PC-9 (cell line): ENCODE measurements at places on chromosomes 16 and 17. TPM values are rescaled to one million over a fixed set of nuclear protein-coding genes. Genes with fewer than 3 reads are reported as not detected.

DNA sequence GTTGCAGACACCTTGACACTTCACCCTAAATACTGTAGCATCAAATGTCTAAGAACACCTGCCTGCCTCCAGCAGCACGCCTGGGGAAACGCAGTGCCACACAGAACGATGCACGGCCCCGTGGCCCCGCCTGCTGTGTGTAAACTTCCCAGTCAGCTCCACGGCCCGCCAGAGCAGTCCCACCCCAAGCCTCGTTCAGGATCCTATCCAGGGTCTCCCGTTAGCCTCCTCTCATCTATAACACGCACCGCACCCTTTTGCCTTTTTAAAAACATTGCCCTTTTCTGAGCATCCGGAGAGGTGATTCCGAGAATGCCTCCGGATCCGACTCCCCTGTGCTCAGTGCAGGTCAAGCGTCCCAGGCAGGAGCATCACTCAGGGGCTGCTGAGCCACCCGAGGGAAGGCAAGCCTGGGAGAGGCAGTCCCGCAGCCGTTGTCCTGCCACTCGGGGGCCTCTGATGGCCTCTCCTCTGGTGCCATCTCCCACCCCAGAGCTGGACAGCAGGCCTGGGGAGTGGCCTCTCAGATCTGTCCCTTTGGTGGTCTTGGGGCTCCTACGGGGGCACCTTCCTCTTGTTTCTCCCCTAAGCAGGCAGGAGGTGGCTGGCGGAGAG, 37.9 kb upstream of the SLC38A10 start:
- peaks cover 62% of the 10 kb centered on the region for H3K4me1 ChIP-seq
- no peak overlapping the region for H3K4me3 ChIP-seq
- no peak for DNase-seq
- no peaks in the 10 kb centered on the region for H3K27me3 ChIP-seq

DNA sequence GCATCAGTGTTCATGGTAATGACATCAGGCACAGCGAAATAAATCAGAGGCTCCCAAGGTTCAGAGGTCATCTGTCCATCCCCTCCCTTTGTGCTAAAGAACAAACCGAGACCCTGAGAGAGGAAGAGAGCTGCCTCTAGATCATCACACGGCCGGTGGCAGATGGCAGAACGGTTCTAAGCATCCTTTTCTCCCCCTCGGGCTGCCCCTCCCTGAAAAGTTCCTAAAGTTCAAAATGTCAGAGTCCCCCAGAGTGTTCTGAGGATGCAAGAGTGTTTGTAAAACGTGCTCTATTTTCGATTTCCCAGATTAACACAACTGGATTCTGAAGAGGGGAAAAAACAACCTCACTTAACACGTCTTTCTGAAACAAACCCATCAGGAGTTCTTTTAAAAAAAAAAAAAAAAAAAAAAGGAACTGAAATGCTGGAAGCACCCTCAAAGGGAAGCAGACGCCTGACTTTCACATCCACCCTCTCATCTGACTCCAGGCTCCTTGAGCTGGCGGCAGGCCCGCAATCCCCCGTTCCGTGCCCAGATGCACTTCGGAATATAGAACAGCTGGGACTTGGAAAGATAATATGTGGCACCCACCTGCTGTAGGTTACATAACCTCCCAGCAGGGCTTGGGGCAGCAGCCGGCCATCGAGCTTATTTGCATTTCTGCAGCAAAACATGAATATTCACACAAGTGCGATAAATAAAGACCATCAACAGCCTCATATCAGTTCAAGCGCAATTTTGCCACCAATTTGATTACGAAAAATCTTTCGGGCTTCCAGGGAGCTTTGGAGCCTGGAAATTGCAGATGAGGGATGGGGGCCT, 115.5 kb upstream of the SMURF2 start:
- peaks cover 20% of the 10 kb centered on the region for H3K4me1 ChIP-seq
- H3K27ac ChIP-seq, result no peak overlapping the region
- no peaks in the 10 kb centered on the region for H3K27me3 ChIP-seq
- H3K36me3 ChIP-seq, result no peaks in the 10 kb centered on the region

DNA sequence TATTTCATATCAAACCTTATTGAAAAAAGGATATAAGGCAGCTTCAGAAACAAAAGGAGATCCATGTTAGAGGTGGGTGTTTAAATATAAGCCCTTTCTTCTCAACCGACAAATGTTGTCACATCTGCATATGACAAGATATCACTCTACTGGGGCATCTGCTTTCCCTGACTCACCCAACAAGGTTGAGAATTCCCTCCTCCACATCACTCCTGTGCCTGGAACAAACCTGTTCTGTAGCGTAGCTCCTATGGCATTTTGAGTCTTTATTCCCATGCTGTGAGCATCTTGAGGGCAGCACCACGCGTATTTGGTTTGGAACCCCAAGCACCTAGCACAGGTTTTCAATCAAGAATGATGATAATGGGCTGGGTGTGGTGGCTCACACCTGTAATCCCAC, 59.4 kb upstream of the ZFHX3 start:
- H3K36me3 ChIP-seq, result no peaks in the 10 kb centered on the region
- H3K27ac ChIP-seq, result no peak overlapping the region
- DNase-seq, result no peak

DNA sequence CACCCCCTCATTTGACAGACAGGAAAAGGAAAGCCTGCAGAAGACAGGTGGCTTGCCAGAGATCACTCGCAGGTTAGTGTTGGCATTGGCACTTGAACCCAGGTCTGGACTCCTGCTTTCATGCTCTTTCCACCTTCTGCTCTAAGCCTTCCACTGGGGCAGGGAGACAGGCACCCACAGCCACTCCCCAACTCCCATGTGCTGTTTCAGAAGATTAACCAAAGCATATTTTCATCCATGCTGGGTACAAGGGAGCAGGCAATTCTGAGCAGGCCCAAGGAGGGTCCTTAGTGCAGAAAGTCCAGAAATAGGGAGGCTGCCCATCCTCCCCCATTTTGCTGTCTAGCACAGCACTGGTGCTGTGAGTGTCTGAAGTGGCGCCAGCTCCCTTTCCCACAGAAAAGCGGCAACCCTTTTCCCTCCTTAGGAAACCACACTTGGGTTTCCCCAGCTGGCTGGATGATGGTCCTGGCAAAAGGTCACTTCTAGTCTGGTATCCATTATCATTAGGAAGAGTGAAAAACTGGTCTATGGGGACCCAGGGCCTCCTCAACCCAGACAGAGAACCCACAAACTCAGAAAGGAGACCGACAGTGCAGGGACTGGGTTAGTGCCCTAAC, 2.0 kb upstream of the CAVIN1 start:
- H3K27me3 ChIP-seq, result no peaks in the 10 kb centered on the region
- no peak overlapping the region for H3K27ac ChIP-seq

GRCh38 chr16:3444032-3444388, 530 bp downstream of the NAA60 start:
- H3K4me3 ChIP-seq, result no peak overlapping the region
- H3K27ac ChIP-seq, result no peak overlapping the region
- H3K36me3 ChIP-seq, result no peaks in the 10 kb centered on the region
- DNase-seq, result no peak
- no peaks in the 10 kb centered on the region for H3K4me1 ChIP-seq
- H3K27me3 ChIP-seq, result peaks cover 25% of the 10 kb centered on the region

DNA sequence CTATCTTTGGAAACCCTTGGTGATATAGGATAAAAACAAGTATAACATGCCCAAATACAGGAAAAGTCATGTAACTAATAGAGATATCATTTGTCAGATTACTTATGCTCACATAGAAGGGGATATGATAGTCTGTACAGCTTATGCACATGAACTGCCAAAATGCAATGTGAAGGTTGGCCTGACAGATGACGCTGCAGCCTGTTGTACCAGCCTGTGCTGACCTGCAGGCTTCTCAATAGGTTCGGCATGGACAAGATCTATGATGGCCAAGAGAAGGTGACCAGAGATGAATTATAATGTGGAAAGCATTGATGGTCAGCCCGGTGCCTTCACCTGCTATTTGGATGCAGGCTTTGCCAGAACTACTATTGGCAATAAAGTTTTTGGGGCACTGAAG, 12.7 kb downstream of the WFIKKN2 start:
- H3K27me3 ChIP-seq, result no peaks in the 10 kb centered on the region
- H3K36me3 ChIP-seq, result no peaks in the 10 kb centered on the region
- H3K4me1 ChIP-seq, result peaks cover 29% of the 10 kb centered on the region

DNA sequence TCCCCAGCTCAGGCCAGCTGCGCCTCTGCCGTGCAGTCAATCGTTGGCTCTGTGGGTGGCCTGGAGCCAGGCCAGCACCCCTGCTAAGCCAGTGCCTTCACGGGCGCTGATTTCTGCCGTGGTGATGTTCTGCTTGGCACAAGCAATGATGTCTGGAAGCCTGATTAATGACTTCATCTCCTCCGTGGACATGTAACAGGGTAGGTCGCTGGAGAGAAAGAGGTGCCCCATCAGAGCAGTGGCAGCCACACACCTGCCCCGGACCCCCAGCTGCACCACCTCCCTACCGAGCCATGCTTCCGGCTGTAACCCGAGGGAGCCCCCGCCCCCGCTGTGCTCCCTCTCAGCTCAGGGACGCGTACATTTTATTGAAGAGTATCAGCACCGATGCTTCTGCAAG, 1.9 kb downstream of the ARL16 start:
- no peaks in the 10 kb centered on the region for H3K36me3 ChIP-seq
- no peak overlapping the region for H3K4me3 ChIP-seq
- peaks cover 5% of the 10 kb centered on the region for H3K4me1 ChIP-seq
- no peak for DNase-seq
- no peak overlapping the region for H3K27ac ChIP-seq

GRCh38 chr16:71631776-71632175, 5.8 kb downstream of the MARVELD3 start:
- H3K27me3 ChIP-seq, result no peaks in the 10 kb centered on the region
- peaks cover 35% of the 10 kb centered on the region for H3K4me1 ChIP-seq
- H3K36me3 ChIP-seq, result peaks cover 12% of the 10 kb centered on the region; the same call in 1 of the 2 replicates

DNA sequence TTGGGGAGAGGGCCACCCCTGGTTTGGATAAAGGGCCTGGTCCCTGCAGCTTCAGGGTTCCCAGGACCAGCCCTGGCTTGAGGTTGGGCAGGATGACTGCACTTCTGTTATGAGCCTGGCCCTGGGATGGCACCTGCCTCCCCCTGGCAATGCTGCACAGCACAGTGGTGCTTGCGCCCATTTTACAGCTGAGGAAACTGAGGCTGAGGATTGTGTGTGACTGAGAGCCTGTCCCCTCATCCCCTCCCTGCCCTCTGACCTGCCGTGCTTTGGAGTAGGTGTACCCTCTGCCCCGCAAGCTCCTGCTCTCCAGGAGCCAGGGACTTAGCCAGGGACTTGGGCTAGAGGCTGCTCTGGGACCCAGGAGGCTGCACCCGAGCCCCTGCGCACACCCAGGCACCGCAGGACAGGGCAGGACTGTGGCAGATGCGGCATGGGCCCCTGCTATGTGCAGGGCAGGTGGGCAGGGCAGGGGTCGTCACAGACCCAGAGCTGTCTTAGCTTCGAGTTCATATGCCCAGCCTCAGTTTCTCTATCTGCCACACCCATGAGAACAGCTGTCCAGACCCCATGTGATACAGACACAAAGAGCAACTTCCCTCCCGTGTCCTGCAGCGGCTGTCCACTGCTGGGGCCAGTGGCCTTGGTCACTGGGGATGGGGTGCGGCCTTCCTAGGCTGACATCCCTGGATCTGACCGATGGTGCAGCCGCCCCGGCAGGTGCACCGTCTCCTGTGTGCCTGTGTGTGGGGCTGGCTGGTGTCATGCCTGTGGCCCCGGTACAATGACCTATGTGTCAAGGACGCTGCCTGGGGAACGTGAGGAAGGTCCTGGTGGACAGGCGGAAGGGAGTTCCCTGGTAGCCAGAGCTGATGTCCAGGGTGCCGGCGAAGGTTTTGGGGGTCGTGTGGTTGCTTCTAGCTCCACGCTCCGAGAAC, 36.6 kb downstream of the BAHCC1 start:
- no peak for DNase-seq
- H3K27me3 ChIP-seq, result no peaks in the 10 kb centered on the region
- 0 out of 2 replicates have a peak, but pooled peaks cover 7% of the 10 kb centered on the region for H3K4me1 ChIP-seq

DNA sequence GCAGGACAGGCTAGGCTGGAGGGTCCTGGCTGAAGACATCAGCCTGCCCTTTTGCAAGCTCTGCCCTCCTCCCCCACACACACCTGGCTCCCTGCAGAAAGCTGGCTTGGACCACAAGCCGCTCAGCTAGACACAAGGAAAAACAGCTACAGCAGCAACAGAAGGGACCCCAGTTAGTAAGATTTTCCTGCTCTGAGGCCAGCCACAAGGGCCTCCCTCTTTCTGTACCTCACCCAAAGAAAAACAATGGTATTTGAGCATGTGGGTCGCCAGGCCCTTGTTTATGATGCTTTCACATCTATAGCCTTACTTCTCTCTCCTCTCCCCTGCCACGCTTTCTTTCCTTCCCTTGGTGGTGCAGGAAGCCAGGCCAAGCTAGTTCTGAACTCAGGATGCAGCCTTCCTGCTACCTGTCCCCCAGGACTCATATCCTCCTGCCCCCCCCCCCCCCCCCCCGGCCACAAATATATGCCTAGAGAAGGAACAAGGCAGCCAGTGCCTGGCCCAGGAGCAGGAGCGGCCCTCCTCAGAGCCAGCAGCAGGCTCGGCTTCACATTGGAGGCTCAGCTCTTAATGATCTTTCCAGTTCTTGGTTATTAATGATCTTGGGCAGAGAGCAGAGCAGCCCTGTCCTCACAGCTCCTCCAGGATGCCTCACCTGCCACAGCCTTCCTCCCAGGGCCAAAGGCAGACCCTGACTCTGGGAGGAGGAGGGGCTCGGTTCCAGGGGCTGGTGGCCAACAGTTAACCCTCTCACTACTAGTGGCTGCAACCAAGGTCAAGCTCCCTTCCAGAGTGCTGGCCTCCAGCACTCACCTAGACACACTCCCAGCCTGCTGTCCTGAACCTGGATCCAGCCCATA, 19.5 kb downstream of the GRIN2C start:
- DNase-seq, result no peak
- no peaks in the 10 kb centered on the region for H3K4me1 ChIP-seq
- no peak overlapping the region for H3K27ac ChIP-seq
- H3K36me3 ChIP-seq, result no peaks in the 10 kb centered on the region
- no peaks in the 10 kb centered on the region for H3K27me3 ChIP-seq
- no peak overlapping the region for H3K4me3 ChIP-seq

DNA sequence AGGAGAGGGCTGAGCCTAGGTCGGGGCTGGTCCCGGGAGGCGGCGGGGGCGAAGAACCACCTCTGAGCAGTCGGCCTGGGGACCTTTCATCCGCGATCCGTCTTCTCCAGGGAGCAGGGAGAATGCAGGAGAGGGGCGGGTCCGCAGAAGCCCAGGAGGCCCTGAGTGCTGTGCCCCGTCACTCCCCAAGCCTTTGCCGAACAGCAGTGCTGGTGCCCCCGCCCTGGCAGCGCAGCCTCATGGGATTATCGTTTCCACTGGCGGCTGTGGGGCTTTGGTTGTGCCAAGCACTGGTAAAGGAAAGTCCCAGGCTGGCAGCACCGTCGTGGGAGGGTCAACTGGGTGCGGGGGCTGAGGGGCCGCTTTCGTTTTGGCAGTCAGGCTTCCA, 631 bp downstream of the TBL3 start:
- peaks cover 3% of the 10 kb centered on the region; the same call in 1 of the 2 replicates for H3K36me3 ChIP-seq
- H3K4me3 ChIP-seq, result peak overlapping the region; percentile 75
- H3K4me1 ChIP-seq, result peaks cover 16% of the 10 kb centered on the region
- H3K27me3 ChIP-seq, result no peaks in the 10 kb centered on the region

The CCL5 gene
- total RNA-seq, result not detected in 2 replicates

The DCAF7 gene
- total RNA-seq, result 62.2 and 78.9 TPM in 2 replicates

The PAGR1 gene
- 27.5 and 44.6 TPM in 2 replicates for total RNA-seq
